ENCODE measurements at places on chromosomes 12 and 14. TPM values are rescaled to one million over a fixed set of nuclear protein-coding genes. Genes with fewer than 3 reads are reported as not detected.

DNA sequence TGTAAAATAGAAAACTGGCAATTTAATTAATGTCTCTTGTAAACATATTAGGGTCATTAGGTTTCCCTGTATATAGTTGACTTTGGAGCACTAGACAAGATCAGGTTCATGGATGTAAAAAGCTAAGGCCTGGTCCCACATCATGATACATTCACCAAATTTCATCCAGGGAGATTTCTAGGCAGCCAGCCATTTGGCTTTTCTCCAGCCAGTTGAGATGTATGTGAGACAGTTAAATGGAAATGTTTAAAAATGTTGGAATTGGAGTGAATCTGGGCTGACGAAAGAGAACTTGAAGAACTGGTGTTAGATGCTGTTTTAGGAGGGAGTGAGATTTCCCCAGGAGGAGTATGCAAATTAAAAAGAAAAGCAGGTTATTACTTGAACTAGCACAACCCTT, 41.8 kb upstream of the CLEC14A start:
- DNase-seq = no peak

Gene GDF3
- 0.50 TPM for polyA plus RNA-seq

DNA sequence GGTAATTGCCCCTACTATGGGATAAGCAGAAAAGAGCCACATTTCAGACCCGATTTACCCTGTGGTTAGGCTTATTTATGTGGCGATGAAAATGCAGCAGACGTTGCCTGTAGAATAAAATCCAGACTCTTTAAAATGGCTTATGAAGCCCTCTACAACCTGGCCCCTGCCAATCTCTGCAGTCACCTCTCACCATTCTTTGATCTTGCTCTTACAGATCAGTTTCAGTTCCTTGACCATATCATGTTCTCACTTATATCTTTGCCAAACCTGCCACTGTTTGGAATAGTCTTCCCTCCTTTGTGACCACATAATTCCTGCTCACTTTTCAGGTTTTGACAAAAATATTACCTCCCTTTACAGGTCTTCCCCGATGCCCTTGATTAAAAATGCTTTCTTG, 264.3 kb upstream of the GARIN6 start:
- no peak for DNase-seq

Gene RCOR1
- 36.6 TPM for polyA plus RNA-seq

GRCh38 chr14:101112351-101113107, 209.0 kb upstream of the RTL1 start:
- DNase-seq = no peak

Gene CCDC197
- not detected for polyA plus RNA-seq

Gene DBX2
- polyA plus RNA-seq = 0.10 TPM

DNA sequence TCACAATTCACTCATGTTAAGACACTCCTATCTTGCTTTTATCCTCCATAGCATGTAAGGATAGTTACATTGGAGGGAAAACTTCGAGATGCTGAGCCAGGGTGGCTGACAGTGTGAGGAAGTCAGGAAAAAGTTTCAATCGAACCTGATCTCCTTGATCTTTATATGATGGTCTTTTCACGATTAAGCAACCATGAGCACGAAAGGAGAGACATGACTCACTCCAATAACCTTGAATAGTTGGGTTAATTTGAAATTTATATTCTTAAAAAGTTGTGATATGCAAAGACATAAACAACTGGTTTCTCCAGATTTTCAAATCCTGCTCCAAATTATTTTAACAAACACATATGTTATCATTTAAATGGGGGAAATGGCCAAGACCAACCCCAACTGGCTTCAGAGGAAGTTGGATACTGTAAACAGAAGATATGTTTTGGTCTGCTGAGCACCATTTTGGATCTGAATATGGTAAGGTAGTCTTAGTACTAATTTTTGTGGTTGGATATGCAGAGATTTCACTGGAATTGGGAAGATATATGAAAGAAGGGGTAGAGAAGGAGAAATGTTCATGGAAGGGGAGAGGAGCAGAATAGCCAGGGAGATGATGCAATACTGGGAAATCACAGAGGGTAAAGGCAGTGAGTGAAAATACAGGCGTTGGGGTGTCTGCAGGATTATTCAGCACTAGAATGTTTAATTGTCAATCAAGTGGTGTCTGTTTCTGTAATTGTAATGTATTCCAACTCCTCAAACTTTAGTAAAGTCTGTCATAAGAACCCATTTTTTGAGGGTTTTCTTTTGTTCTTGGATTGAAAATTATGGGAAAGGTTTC, 185.2 kb upstream of the SLC38A2 start:
- no peak for DNase-seq

Gene GRIP1
- 21.5 TPM for polyA plus RNA-seq

Gene CPM
- polyA plus RNA-seq = 25.5 TPM

DNA sequence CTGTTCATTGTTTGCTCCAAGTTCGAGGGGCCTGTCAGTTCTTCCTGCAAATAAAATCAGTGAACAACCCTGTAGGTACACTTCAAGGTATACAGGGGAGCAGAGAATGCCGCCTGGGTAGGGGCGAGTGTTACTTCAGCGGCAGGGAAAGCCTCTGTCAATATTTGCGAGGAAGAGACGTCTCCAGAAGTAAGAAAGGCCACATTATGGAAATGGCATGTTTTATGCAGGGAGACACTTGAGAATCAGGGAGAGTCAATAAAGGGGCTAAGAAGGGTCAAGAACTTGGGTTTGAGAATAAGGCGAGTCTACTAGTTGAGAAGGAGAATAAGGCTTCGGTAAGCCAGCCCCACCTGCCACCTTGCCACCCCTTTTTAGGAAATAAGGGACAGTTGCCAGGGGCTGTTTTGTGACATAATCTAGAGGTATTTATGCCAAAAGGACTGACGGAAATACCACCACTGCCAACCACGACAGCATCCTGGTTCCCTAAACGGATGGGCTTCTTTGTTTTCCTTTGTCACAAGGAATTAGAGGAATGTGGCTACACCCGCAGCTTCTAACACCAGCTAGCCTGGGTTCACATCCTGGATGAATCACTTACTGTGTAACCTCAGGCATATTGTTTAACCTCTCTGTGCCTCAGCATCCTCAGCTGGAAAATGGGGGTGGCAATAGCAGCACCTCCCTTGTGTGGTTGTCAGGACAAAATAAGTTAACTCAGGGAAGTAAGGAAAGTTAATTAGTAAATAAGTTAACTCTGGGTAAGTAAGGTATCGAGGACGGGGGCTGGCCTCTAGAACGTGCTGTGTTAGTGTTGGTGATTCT, 67.7 kb downstream of the EID3 start:
- no peak for DNase-seq

Gene OR4E2
- polyA plus RNA-seq = not detected

- no peak for DNase-seq
Measured at GRCh38 chr12:108689314-108690190, 41.8 kb downstream of the CORO1C start.

- no peak for DNase-seq
Measured at GRCh38 chr14:75222208-75222701, 45.8 kb upstream of the TMED10 start.

Gene PPP1R13B
- 28.9 TPM for polyA plus RNA-seq

GRCh38 chr12:49750027-49750995, 9.0 kb downstream of the TMBIM6 start:
- DNase-seq = no peak

DNA sequence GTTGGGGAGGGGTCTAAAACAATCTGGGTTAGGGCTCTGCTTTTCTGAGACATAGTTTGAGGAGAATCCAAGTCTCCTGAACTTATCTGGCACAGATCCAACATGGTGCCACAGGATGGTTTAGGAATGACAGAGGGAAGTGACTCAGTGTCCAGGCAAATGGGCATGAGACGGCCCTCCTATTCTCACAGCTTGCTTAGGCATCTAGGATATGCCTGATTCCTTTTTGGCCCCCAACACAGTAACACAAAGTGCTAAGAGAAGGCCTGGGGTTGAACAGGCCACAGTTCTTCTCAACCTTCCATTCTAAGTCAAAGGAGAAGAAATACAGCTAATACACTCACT, 117.7 kb downstream of the ZFP36L1 start:
- DNase-seq = no peak

- no peak for DNase-seq
Measured at GRCh38 chr12:129127771-129128170, 274.5 kb downstream of the GLT1D1 start.

Gene LMNTD1
- not detected for polyA plus RNA-seq

- no peak for DNase-seq
Measured at GRCh38 chr12:1132311-1132710, 141.3 kb downstream of the ERC1 start.

DNA sequence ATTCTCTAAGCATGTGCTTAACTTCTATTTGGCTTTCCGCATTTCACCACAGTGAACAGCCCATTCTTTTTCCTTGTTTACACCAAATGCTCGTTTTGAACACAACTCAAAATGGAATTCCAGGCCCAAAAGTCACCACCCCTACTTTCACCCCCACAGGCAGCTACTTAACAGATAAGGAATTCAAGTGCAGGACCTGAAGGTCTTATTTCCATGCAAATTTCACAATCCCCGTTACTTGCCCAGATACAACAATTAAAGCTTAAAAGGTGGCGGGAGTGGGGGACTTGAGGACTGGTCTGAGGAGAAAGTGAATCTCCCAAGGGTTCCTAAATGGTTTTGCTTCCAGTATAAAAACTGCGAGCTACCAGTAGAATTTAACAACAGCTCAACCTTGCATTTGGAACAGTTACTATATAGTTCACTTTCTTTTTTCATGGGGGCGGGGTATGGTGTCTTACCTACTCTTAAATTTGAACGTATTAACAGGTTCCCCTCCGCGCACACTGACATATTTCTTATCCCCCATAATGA, 3.7 kb downstream of the USP44 start:
- no peak for DNase-seq

DNA sequence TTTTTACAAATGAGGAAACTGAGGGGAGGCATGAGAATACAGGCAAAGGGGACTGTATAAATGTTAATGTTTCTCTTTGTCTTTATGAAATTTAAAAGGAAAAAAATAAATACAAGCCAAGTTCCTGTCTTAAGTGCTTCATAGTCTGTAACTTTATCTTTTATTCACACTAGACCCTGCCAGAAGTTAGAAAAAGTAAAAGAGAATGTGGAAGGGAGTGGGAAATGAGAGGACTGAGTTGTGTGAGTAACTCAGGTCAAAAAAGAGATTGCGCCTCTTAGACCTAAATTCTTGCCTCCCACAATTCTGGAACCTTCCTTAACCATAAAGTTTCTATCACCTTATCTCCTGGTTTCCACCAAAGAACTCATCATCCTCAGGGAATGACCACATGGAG, 141.1 kb downstream of the KICS2 start:
- DNase-seq = no peak

Gene VRTN
- polyA plus RNA-seq = not detected

Gene KCNA5
- 2.8 TPM for polyA plus RNA-seq

- DNase-seq = no peak
Measured at GRCh38 chr12:65156366-65156841, 13.0 kb upstream of the LEMD3 start.

Gene KLRF1
- 1.2 TPM for polyA plus RNA-seq

- no peak for DNase-seq
Measured at GRCh38 chr12:95088379-95088778, 15.0 kb upstream of the NR2C1 start.

DNA sequence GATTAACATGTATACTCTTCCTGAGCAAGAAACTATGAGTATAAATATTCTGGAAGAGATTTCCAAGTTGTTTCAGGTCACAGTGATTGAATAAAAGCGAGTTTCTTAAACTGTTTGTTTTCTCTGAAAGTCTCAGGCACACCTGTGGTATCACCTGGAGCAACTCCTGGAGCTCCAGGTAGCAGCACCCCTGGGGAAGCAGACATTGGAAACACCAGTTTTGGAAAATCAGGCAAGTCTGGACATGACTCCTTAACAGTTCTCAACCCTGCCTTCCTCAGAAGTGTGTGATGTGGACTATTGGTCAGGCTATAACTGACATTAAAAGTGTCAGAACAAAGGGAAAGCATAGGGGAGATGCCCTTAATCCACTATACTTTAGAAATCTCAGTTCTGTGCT, 217.6 kb upstream of the CNTN1 start:
- no peak for DNase-seq

GRCh38 chr14:98198385-98198784, 1073.6 kb downstream of the BCL11B start:
- no peak for DNase-seq

GRCh38 chr12:106341086-106341877, 16.3 kb upstream of the POLR3B start:
- DNase-seq = no peak

GRCh38 chr14:99732436-99733210, 48.5 kb downstream of the CYP46A1 start:
- no peak for DNase-seq

DNA sequence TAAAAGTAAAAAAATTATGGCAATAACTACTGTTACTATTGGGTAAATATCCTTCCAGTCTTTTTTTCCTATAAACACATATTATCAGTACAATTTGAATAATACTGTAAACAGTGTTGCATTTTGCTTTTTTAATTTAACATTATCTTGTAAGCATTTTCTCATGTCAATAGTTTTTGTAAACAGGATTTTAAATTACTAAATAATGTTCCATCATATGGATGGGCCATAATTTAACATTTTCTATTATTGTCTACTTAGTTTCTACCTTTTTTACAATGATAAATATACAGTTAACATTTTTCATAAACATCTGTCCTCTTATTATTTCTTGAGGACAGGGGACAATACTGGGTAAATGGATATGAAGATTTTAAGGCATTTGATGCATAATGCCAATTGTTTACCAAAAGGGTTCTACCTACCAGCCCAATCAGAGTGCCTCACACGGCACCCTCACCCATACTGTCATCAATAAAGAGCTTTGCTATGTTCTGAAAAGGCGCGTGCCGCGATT, 759 bp upstream of the ACVR1B start:
- DNase-seq = no peak

Gene FAM161B
- 13.6 TPM for polyA plus RNA-seq

GRCh38 chr14:74459289-74459946, 33.4 kb upstream of the SYNDIG1L start:
- no peak for DNase-seq

GRCh38 chr12:3303410-3304136, 187.4 kb upstream of the PRMT8 start:
- no peak for DNase-seq

- no peak for DNase-seq
Measured at GRCh38 chr14:50714450-50715073, 46.5 kb upstream of the SAV1 start.

DNA sequence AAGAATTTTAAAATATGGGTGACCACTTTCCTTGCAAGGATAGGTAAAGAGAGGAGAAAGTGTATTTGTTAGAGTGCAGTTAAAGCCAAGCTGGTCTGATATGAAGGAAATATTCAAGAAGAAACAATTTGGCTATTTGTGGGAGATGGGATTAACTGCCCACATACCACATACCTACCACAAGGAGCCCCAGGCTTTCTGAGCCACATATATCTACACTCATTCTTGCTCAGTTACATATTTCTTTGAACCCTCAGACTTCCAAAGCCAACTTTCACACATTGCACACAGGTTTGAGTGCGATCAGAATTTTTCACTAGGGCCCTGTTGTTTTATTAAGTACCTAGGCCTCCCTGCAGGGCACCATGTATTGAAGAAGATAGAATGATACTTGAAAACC, 330.2 kb downstream of the ZFP36L1 start:
- no peak for DNase-seq

Gene FSCB
- not detected for polyA plus RNA-seq

Gene AMN
- polyA plus RNA-seq = 59.4 TPM

Data from right renal pelvis (tissue), 4 donors.